Spleen (tissue), 13 donors: ENCODE measurements at places on chromosomes 4 and X. TPM values are rescaled to one million over a fixed set of nuclear protein-coding genes. Genes with fewer than 3 reads are reported as not detected.

The CSAG1 gene
- not detected for polyA plus RNA-seq

The IL3RA gene
- polyA plus RNA-seq: 9.4 TPM

The RAP1GDS1 gene
- polyA plus RNA-seq: 19.8 TPM

The LONRF3 gene
- polyA plus RNA-seq: 0.20 TPM

The WDR17 gene
- polyA plus RNA-seq: 0.55 TPM

The ZXDA gene
- 1.0 TPM for polyA plus RNA-seq

DNA sequence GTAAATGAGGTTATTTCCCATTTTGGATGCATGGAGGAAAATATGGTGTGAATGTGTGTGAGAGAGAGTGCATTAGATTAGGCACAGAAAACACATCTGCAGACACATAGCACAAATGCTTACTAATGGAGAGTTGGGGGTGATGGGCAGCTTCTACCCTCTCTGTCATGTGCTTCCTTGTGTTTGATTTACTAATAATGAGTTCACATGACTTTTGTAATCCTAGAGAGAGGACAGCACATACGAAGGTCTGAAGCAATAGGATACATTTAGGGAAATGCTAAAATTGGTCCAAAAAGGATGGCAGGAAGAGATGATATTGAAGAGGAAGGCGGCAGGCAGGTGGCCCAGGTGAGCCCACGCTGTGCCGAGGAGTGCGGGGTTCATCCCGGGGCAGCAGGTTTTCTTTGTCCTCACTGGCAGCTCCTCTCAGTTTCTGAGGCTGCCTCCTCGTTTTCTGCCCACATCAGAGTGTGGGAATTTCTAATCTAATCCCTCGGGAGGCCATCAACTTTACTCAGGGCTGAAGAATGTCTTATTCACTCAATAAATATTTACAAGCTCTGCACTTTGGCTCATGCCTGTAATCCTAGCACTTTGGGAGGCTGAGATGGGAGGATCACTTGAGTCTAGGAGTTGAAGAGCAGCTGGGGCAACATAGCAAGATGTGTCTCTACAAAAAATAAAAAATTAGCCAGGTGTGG lies 15.9 kb upstream of the MAP9 start:
- no peaks in the 10 kb centered on the region for H3K4me1 ChIP-seq
- no peak overlapping the region for H3K4me3 ChIP-seq
- H3K27ac ChIP-seq: no peak overlapping the region
- no peaks in the 10 kb centered on the region for H3K27me3 ChIP-seq
- no peak for DNase-seq

- no peaks in the 10 kb centered on the region for H3K4me1 ChIP-seq
- no peaks in the 10 kb centered on the region for H3K36me3 ChIP-seq
These were observed 52.4 kb downstream of the CBLL2 start for GRCh38 chrX:22325096-22325495.

GRCh38 chr4:3220476-3221183 lies 28.3 kb upstream of the MSANTD1 start:
- H3K4me3 ChIP-seq: no peak overlapping the region
- no peak for DNase-seq
- no peaks in the 10 kb centered on the region for H3K4me1 ChIP-seq
- no peaks in the 10 kb centered on the region for H3K27me3 ChIP-seq
- peaks cover 99% of the 10 kb centered on the region for H3K36me3 ChIP-seq

DNA sequence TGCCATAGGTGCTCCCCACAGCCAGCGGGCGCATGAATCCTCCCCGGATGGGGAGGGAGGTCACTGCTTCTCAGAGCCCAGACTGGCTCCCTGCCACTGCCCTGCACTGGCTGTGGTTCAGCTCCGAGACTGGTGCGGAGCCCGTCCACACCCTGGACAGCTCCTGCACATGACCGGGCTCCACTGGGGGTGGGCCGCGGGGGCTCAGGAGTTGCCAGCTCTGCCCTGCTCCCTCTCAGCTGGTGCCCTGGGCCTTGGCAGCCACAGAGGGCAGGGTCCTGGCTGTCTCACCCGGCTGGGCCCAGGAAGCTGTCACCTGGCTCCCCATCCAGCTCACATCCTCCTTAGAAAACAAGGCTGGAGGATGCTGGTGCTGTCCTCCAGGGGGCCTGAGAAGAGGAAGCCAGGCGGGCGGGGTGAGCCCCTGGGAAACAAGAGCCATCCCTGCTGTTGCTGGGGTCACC lies 64.9 kb upstream of the ADRA2C start:
- no peak overlapping the region for H3K4me3 ChIP-seq
- DNase-seq: peak; percentile 56
- H3K36me3 ChIP-seq: no peaks in the 10 kb centered on the region
- no peak overlapping the region for H3K27ac ChIP-seq
- H3K4me1 ChIP-seq: no peaks in the 10 kb centered on the region

- H3K27me3 ChIP-seq: no peaks in the 10 kb centered on the region
- no peaks in the 10 kb centered on the region for H3K36me3 ChIP-seq
- peaks cover 12% of the 10 kb centered on the region for H3K4me1 ChIP-seq
- H3K4me3 ChIP-seq: no peak overlapping the region
These were observed 899 bp upstream of the ZFP92 start for GRCh38 chrX:153410373-153410772.

DNA sequence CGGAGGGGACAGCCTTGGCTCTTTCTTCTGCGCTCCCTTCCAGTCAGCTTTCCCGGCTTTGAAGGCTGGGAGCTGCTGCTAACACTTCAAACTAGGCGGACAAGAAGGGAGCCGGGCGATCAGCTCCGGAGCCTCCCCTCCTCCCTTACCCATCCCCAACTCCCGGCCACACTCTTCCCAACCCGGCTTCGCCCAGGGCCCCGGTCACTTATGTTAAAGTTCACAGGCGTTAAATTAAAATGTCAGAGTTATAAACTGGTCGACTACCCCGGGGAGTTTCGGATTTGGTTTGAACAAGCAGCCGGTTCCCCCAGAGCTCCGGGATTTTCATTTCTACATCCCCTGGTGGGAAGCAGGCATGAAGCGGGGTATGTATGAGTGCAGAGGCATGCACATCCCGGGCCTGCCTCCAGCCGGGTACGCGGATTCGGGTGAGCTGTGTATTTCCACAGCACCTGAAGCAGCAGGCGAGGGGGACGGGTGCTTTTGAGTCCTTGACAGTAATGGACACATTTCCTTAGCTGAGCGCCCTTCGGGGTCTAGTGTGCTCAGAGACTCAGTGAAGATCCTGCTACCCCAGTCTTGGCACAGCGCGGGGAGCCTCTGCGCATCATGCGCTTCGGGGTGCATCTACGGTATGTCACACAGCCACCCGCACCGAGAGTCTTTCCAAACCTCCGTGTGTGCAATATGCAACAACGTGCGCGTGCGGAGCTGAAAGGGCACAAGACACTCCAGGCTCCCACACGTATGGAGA lies 880 bp downstream of the UNC5C start:
- H3K4me3 ChIP-seq: peak overlapping the region; percentile 73
- DNase-seq: no peak
- peaks cover 14% of the 10 kb centered on the region for H3K27me3 ChIP-seq
- H3K36me3 ChIP-seq: no peaks in the 10 kb centered on the region
- H3K27ac ChIP-seq: peak overlapping the region; percentile 89

DNA sequence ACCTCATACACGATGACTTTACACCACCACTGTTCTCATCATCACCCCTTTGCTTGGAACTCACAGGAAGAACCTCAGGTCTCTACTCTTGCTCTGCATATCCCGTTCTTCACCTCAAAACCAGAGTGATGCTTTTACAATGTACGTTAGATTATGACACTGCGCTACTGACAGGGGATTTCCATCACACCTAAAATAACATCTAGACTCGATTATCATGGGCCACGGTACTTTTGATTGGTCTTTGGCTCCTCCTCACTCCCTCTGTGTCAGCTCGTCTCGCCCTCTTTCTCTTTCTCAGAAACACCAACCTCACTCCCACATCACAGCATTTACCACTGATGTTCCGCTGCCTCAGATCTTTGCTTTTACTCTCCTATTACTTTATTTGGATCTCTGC lies 172.4 kb downstream of the TLL1 start:
- no peak overlapping the region for H3K4me3 ChIP-seq
- DNase-seq: no peak
- H3K4me1 ChIP-seq: no peaks in the 10 kb centered on the region
- no peaks in the 10 kb centered on the region for H3K36me3 ChIP-seq

- H3K27ac ChIP-seq: no peak overlapping the region
- H3K27me3 ChIP-seq: no peaks in the 10 kb centered on the region
- DNase-seq: no peak
- no peak overlapping the region for H3K4me3 ChIP-seq
- H3K4me1 ChIP-seq: no peaks in the 10 kb centered on the region
These were observed 14.9 kb upstream of the NXF3 start for GRCh38 chrX:103107836-103108235.

- no peak for DNase-seq
- no peaks in the 10 kb centered on the region for H3K4me1 ChIP-seq
- H3K27me3 ChIP-seq: no peaks in the 10 kb centered on the region
- H3K36me3 ChIP-seq: no peaks in the 10 kb centered on the region
- H3K27ac ChIP-seq: peak overlapping the region; percentile 99
These were observed 4.8 kb upstream of the FBXL5 start for GRCh38 chr4:15659768-15660570.

DNA sequence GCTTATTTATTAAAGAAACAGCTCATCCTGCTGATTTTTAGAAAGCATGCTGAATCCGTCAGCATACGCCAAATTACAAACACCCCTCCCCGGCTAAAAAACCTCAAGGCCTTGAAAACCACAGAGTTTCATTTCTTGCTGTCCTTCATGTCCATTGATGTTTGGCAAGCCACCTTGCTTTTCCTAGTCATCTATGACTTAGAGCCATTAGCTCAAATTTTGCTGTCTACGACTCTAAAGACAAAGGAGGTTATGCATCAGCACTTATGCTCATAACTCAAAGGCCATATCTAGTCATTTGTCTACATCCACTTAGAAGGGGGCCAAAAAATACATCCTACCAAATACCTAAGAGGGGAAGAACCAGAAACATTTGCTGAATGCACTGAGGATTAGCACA lies 925.1 kb downstream of the PCDH7 start:
- DNase-seq: no peak
- no peaks in the 10 kb centered on the region for H3K4me1 ChIP-seq
- H3K27ac ChIP-seq: no peak overlapping the region
- no peaks in the 10 kb centered on the region for H3K27me3 ChIP-seq

DNA sequence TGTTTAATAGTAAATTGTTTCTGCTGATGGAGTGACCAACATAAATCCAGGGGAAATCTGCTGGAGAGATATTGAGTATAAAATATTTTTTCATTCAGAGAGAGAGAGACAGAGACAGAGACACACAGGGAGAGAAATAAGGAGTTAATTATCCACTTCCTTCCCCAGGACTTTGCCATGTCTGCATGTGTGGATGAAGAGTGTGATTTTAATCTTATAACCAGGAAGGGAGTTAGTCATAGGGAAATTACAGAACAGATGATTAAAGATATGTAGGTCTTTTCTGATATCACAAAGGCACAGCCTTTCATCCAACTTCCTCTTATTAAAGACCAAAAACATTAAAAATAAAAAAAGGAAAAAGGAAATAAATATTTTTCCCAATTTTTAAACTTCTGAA lies 526.3 kb downstream of the SPRY1 start:
- no peaks in the 10 kb centered on the region for H3K4me1 ChIP-seq
- H3K27ac ChIP-seq: no peak overlapping the region
- no peaks in the 10 kb centered on the region for H3K27me3 ChIP-seq
- H3K36me3 ChIP-seq: no peaks in the 10 kb centered on the region
- H3K4me3 ChIP-seq: no peak overlapping the region

DNA sequence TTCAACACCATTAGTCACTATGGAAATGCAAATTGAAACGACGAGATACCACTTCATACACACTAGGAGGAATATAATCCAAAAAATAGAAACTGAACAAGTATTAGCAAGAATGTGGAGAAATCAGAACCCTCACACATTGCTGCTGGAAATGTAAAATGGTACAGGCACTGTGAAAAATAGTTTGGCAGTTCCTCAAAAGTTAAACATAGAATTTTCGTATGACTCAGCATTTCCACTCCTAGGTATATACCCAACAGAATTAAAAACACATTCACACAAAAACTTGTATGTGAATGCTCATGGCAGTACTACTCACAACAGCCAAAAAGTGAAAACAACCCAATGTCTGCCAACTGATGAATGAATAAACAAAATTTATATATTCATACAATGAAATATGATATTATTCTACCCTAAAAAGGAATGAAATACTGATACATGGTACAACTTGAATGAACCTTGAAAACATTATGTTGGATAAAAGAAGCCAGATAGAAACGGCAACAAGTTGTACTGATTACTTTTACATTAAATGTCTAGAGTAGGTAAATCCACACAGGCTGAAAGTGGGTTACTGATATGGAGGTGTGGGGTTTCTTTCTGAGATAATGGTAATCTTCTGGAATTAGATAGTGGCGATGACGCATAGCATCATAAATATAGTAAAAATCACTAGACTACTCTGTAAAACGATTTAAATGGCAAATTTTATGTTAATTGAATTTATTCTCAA lies 22.3 kb downstream of the TEC start:
- DNase-seq: no peak
- peaks cover 6% of the 10 kb centered on the region for H3K4me1 ChIP-seq
- H3K27ac ChIP-seq: no peak overlapping the region
- H3K4me3 ChIP-seq: no peak overlapping the region

- DNase-seq: no peak
- no peaks in the 10 kb centered on the region for H3K36me3 ChIP-seq
- H3K4me3 ChIP-seq: no peak overlapping the region
- no peaks in the 10 kb centered on the region for H3K27me3 ChIP-seq
- peak overlapping the region; percentile 82 for H3K27ac ChIP-seq
- peaks cover 22% of the 10 kb centered on the region for H3K4me1 ChIP-seq
These were observed 13.2 kb downstream of the CA5B start for GRCh38 chrX:15751155-15751819.

- no peaks in the 10 kb centered on the region for H3K36me3 ChIP-seq
- H3K27ac ChIP-seq: no peak overlapping the region
- H3K4me1 ChIP-seq: no peaks in the 10 kb centered on the region
These were observed 8.6 kb upstream of the CCDC149 start for GRCh38 chr4:24921491-24921890.
